Cortex of kidney (tissue), 1 donor: ENCODE measurements at places on chromosomes 6 and 20.

GRCh38 chr6:80433010-80433672, 326.7 kb downstream of the BCKDHB start:
- no peak for DNase-seq

DNA sequence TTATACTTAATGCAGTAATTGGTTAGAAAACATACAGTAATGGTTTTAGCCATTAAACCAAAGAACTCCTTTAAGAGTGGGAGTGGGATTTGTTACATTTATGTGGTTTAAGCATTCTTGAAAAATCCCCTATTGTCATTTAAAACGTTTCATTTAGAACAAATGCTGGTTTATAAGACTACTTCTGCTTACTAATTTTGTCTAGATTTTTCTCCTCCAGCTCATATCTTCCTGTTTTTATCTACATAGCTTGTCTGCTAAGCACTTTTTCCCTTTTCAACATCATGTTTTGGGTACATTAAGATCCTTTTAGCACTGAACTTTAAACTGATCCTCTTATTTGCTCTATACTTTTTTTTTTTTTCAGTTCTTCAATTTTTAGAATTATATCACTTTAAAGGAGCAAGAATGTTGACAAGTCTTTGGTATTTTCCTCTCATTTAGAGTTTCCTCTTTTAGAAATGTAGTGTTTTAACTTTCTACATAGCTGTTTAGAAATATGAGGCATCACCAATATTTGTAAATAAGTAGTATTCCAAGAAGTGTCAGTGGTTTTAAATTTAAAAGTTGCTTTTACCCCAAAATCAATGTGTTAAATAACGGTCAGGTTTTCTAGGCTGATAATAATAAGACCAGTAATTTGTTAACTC, 80.9 kb downstream of the SESN1 start:
- no peak for DNase-seq

DNA sequence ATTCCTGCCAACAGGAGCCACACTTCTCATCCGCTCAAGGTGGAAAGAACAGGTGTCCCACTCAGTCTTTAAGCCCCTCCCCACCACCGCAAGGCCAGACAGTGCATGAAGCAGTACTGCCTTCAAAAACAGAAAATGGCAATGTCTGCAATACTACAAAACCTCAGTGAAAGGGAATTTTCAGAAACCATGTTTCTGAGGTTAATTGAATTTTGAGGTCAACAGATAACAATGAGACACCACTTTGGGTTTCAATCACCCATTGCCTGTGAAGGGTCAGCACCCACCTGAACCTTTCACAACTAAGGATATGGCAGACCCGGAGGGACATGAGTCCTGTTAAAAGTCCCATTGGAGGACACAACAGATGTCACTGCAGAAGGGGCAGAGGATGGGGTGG, 13.0 kb downstream of the ZC3H12D start:
- DNase-seq = no peak

GRCh38 chr20:51946586-51946985, 144.3 kb upstream of the SALL4 start:
- no peak for DNase-seq

- no peak for DNase-seq
These were observed 38.0 kb upstream of the EEF1A1 start for GRCh38 chr6:73558624-73559398.

GRCh38 chr20:57811374-57812020, 101.7 kb upstream of the PMEPA1 start:
- DNase-seq = no peak

- DNase-seq = no peak
These were observed 54.6 kb upstream of the ECHDC1 start for GRCh38 chr6:127397729-127398630.

- no peak for DNase-seq
These were observed 301.4 kb upstream of the TBX18 start for GRCh38 chr6:85065831-85066230.

DNA sequence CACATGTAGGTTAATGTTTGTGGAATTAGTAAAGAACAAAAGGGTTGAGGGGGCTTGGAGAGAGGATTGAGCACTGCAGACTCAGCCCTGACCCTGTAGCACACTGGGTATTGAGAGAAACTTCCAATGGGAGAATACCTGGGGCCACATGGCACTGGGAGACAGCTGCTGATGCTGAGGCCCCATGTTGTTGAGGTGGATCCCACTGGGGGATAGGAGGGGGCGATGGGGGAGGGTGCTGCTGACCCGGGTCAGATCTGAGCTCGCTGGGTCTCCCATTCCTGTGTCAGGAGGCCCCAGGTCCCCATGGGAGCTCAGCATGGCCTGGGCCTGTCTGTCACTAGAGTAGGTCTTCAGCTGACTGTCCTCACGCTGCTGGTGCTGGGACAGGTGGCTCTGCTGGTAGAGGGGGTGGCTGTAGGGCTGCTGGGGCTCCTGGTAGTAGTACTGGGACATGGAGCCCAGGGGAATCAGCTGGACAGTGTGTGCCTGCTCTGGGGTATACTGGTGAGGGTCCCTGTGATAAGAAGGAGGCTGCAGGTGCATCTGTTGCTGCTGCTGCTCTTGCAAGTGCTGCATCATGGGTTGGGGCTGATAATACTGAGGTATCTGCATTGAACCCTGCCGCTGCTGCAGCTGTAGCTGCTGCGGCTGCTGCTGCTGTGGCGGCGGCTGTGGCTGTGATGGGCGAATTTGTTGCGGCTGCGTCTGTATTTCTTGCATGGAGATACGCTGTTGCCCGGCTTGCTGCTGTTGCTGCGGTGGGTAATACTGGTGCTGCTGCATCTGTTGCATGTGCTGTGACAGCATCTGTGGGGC, 50.6 kb upstream of the MRPS10 start:
- no peak for DNase-seq

- DNase-seq = no peak
These were observed 19.8 kb upstream of the RBBP8NL start for GRCh38 chr20:62446888-62447869.

GRCh38 chr6:84353459-84354423, 126.3 kb upstream of the CEP162 start:
- DNase-seq = no peak

- no peak for DNase-seq
These were observed 494.3 kb downstream of the EPM2A start for GRCh38 chr6:145241039-145241438.

DNA sequence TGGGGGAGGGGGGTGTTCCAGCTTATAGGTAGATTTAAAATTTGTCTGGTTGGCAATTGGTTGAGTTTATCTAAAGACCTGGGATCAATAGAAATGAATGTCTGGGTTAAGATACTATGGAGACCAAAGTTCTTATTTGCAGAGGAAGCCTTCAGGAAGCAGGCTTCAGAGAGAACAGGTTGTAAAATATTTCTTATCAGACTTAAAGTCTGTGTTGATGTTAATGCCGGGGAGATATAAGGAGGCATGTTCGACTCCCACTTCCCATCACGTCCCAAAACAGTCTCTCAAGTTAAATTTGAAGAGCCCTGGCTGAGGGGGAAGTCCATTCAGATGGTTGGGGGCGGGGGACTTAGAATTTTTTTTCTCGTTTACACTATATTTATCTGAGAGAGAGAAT, 12.3 kb upstream of the BLCAP start:
- DNase-seq = no peak

DNA sequence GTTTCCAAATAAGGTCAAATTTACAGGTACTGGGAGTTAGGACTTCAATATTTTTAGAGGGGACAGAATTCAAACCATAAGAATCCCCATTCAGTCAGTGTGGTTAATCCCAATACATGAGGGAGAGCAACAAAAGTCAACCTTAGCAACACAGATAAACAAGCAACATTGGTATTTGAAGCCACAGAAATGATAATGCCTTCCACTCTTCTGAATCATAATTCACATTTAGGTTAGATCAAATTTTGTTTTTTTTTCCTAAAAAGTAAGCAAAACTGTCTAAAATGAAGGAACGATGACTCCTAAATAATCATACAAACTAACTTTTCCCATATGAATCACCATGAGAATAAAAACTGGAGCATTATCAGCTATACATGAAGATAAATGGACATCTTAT, 246.0 kb upstream of the TENT5A start:
- no peak for DNase-seq

- DNase-seq = no peak
These were observed 49.4 kb upstream of the CARMIL1 start for GRCh38 chr6:25229671-25230321.

GRCh38 chr6:56978530-56978929, 23.6 kb downstream of the BEND6 start:
- no peak for DNase-seq

- DNase-seq = no peak
These were observed 19.0 kb upstream of the MLN start for GRCh38 chr6:33822575-33823395.

- DNase-seq = no peak
These were observed 77.0 kb downstream of the MRPL14 start for GRCh38 chr6:44049989-44050871.

DNA sequence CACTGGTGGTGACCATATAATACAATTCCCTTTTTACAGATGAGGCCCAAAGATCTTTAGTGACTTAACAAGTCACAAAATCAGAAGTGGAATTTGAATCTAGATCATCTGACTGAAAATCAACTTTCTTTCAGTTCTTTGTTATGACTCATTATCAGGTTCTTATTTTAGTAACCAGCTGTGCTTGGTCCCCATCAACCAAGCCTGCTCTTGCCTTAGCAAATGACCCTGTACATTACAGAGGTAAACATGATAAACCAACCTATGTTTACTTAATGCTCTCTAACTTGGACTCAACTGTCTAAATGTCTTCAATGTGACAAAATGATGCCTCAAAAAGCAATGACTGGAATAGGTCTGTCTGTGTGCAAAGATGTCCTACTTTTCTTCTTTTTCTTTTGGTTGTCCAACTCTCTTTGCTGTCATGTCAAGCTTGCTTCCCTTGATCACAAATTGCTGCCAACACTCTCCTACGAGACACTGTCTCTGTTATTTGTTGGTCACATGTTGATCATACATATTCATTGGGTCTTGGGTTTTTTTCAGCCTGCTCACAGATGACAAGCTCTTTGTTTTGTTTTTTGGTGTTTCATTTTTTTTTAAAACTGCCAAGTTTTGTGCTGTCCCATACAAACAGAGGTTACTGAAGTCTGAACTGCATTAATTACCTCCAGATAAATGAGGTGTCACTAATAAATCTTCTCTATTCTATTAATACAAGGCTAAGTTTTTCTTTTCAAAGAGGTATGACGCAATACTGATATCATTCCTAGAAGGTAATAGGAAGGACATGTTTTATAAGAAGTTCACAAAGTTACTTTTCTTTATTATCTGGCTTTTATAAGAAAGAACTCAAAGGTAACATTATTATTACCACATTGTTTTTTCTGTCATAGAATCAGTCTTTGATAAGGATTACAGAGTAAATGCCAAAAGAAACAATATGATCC, 62.2 kb upstream of the PLN start:
- DNase-seq = no peak

DNA sequence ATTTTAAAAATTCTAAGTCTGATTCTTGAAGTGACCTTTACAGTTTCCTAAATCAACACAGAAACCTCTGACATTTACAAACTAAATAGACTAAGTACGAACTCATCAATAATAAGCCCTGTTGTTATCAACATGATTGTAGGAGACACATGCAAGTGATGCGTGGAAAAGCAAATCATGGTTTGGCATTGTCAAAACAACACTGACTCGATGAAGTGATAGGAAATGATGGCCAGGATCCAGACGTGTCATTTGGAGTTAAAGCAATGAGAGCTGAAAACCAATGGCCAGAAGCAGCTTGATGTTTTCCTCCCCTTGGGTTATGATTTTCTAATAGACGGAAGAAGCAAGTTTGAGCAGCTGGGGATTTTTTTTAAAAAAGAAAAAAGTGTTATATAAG, 117.4 kb upstream of the FAM184A start:
- DNase-seq = no peak

- no peak for DNase-seq
These were observed 11.6 kb upstream of the CD164 start for GRCh38 chr6:109393886-109394281.

DNA sequence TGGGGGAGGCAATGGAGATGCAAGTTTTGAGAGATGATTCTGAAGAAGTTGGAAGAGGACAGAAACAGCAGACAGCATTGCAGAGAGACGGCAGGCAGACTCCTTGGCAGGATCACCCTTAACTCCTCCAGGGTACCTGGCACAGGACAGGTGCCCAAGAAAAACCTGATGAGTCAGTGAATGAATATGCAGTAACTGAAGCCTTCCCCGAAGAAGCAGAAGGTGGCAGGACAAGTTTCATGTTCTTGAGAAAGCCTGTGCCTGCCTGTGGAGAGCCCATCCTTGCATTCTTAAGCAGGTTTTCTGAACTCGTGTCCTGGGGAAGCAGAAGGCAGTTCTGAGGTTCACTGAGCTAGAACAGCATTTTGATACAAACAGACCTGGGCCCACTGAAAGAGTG, 79.6 kb upstream of the SASH1 start:
- no peak for DNase-seq
